Caki2 (cell line): ENCODE measurements at places on chromosomes 3 and 15. TPM values are rescaled to one million over a fixed set of nuclear protein-coding genes. Genes with fewer than 3 reads are reported as not detected.
A peak's percentile ranks its signal among the peaks of the same experiment; 100 is the strongest.

VGLL3 gene
- under 0.01 TPM in 1 of 2 replicates, not detected in the other for total RNA-seq

- DNase-seq: no peak
Observed at GRCh38 chr3:110178965-110179364, 841.6 kb upstream of the DPPA4 start.

CYP1A1 gene
- total RNA-seq: 3.6 TPM in 1 of 2 replicates, not detected in the other

DNA sequence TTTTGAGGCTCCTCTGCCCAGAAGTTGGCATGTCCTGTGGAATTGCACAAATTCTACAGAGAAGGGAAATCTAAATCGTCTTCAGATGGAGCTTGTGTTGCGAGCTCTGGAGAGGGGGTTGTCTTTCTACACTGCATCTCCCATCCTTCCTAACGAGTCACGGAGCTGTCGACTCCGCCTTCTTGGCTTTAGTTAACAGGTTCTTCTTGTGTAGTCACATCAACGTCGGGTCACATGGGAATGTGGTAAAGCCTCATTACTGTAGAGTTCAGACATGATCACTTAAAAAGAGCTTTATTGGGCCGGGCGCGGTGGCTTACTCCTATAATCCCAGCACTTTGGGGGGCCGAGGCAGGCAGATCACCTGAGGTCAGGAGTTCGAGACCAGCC, 60.0 kb downstream of the DNASE1L3 start:
- no peak for DNase-seq

GRCh38 chr3:104032283-104032682, 1334.4 kb upstream of the ALCAM start:
- no peak for DNase-seq

- no peak for DNase-seq
Observed at GRCh38 chr3:189809583-189809982, 178.4 kb downstream of the TP63 start.

LRRIQ4 gene
- total RNA-seq: not detected in 2 replicates

CCR3 gene
- not detected in 2 replicates for total RNA-seq

- DNase-seq: no peak
Observed at GRCh38 chr3:150285601-150286000, 122.5 kb upstream of the TSC22D2 start.

DNA sequence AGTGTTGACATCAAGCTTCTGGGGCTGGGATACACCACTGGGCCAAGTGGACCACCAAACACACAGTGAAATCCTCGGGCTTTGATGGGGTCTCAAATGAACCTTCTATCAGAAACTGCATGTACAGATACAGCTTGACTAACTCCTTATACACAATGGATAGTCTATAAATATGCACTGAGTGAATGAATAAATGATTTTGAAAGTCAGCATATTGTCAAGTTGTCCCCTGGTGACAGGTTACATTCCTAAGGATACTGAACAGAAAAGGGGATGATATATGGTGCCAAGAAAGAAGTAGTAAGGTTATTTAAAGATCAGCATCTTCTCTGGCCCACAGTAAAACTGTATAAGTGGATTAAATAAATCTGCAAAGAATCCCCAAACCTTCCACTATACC, 159.4 kb upstream of the SLC2A2 start:
- DNase-seq: no peak

DNA sequence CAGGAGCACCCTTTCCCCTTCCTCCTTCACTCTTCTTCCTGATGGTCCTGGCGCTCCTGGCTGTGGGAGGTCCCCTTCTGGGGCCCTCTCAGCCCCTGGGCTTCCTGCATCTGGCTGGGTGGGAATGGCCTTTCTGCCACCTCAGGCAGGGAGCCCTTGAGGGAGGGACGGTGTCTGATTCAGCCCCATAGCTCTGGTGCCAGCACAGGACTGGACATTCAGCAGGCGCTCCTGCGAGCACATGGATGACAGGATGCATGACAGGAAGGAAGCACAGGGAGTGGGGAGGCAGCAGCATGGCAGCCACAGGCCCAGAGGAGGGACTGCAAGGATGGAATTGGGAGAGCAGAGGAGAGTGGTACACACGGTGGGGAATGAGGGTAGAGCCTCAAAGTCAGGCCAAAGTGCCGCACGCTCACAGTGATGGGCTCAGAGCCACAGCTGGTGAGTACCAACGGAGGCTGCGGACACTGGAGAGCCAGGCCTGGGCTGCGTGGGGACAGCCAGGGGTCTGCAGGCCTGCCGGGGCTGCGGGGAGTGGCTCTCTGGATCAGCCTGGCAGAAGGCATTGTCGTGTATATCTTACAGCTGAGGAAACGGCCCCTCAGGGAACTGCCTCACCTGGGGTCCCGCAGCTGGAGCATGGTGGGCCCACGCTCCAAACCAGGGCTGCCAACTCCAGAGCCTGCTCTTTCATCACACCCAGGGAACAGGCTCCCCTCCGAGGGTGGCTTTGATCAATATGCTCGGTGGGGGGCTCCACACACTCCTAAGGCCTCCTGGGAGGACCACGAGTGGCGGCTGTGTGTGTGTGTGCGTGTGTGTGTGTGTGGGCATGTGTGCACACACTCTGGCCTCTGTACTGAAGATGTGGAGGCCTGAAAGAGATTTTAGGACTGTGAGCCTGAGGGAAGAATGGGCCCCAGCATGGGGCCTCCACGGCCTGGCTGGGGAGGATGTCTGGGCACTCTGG, 51.4 kb upstream of the CTSH start:
- no peak for DNase-seq

DNA sequence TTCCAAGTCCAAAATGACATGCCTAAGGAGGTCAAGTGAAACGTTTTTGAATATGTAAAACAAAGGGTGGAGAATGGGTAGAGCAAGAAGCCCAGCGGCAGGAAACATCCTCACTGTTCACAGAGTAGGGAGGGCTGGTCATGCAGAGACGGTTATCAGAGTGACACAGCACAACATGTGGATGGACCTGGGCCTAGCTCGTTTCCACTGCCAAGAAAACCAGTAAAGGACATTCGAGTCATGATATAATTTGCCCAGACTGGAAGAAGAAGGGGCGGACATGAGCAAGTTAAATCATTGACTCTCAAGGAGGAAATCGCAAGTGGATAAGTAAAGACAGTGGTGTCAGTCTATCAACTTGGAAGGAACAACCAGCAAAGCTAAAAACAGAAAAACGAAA, 89.3 kb downstream of the LRIG1 start:
- peak; percentile 8 for DNase-seq

- DNase-seq: no peak
Observed at GRCh38 chr3:186472456-186473008, 71.6 kb downstream of the CRYGS start.

GP5 gene
- not detected in 2 replicates for total RNA-seq

SLC22A13 gene
- not detected in 2 replicates for total RNA-seq

IL16 gene
- total RNA-seq: not detected in 2 replicates

CCDC39 gene
- not detected in 2 replicates for total RNA-seq

- no peak for DNase-seq
Observed at GRCh38 chr3:62405566-62405965, 32.2 kb upstream of the FEZF2 start.

DNA sequence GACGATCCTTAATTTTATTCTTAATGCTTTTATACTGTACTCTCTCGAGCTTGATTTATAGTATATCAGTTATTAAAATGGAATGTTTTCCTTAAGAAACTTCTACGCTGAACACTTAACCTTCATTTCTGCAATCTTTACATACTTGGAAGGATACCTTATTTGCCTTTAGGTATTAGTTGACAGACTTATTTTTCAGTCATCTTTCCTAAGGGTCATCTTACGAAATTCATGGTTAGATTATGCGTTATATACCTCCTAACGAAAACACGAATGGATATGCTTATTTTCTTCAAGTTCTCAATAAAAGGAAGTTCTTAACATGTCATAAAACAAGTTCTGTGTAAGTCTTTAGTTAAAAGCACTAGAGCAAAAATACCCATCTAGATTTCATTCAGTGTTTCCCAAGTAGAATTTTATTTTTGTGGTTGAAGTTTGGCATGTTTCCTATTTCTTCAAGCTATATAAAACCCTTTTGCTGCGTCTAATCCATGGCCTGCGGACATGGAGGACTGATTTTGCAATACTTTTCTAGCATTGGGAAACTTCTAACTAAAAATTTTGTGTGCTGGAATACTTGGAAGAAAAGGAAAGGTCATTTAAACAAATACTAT, 231.3 kb downstream of the TP63 start:
- DNase-seq: no peak

- DNase-seq: no peak
Observed at GRCh38 chr15:67050062-67050461, 15.3 kb upstream of the SMAD3 start.

UTS2B gene
- total RNA-seq: 8.1 TPM in 1 of 2 replicates, not detected in the other

- no peak for DNase-seq
Observed at GRCh38 chr3:34920806-34921205, 718.5 kb upstream of the ARPP21 start.

CCR8 gene
- not detected in 2 replicates for total RNA-seq

GRCh38 chr15:25244731-25245585, 193.9 kb downstream of the UBE3A start:
- DNase-seq: no peak

- no peak for DNase-seq
Observed at GRCh38 chr3:171123915-171124314, 97.4 kb upstream of the SLC2A2 start.

SOX2 gene
- not detected in 2 replicates for total RNA-seq

DNA sequence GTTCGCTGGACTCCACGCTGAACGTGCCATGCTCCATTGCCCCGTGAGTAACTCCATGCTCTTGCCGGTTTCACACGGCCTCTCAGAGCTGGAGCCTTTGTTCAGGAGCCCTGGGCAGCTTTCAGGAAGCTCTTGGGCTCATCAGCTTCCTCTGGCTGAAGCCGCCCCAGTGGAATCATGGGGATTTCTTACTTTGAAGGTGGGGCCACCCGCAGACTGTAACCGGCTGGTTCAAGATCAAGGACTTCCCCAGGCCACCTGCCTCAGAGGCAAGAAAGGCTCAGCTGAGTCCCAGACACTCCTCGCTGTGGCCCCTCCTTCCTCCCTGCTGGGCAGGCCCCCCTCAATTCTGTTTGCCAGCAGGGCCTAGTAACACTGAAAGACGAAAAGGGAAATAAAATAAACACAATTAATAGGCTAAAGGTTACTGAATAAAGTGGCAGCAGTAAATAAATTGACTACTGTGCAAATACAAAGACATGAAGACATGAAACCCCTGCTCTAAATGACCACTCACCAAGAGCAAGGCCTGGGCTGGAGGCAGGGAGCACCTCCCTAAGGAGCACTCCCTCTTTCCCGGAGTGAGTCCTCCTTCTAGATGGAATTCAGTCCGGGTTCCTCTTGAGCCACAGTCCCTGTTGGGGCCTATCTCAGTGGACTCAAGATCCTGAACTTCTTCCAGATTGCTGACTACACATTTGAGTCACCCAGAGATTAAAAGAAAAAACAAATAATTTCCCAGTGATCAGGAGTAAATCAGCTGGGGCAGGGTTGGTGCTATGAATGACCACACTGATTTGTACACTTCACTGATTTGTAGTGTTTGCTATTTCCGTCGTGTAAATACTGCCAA, 51.0 kb downstream of the ZDHHC19 start:
- peak; percentile 76 for DNase-seq

DNA sequence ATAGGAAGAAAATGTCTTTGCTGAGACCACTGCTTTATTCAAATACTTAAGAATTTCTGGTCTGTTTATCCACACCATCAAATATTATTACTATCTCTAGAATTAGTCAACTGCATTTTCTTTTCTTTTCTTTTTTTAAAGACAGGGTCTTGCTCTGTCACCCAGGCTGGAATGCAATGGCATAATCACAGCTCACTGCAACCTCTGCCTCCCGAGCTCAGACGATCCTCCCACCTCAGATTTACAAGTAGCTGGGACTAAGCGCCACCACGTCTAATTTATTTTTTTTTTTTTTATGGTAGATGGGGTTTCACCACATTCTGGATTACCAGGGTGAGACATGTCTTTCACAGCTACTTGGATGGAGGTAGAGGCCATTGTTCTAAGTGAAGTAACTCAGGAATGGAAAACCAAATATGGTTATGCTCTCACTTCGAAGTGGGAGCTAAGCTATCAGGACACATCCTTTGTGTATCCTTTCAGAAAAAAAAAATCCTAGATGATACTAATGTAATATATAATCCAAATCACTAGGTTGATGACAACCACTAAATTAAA, 52.8 kb downstream of the STAG1 start:
- DNase-seq: no peak

DNA sequence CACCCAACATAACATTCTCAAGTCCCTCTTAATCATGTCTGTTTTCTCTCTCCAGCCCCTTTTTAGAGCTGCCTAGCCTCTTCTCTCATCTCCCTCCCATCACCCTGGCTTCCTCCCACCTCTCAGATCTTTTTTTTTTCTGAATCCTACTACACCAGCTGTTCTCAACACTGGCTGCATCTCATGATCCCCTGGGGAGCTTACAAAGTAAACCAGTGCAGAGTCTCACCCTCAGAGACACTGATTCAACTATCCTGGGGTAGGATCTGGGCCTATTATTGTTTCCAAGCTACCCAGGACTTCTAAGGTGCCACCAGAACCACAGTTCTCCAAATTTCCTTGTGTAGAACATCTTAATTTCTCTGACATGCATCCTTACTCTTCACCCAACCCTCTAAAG, 50.3 kb upstream of the ACAN start:
- no peak for DNase-seq

CD200 gene
- not detected in 2 replicates for total RNA-seq

GRCh38 chr3:186107215-186108105, 1.4 kb downstream of the ETV5 start:
- DNase-seq: peak; percentile 72

DNA sequence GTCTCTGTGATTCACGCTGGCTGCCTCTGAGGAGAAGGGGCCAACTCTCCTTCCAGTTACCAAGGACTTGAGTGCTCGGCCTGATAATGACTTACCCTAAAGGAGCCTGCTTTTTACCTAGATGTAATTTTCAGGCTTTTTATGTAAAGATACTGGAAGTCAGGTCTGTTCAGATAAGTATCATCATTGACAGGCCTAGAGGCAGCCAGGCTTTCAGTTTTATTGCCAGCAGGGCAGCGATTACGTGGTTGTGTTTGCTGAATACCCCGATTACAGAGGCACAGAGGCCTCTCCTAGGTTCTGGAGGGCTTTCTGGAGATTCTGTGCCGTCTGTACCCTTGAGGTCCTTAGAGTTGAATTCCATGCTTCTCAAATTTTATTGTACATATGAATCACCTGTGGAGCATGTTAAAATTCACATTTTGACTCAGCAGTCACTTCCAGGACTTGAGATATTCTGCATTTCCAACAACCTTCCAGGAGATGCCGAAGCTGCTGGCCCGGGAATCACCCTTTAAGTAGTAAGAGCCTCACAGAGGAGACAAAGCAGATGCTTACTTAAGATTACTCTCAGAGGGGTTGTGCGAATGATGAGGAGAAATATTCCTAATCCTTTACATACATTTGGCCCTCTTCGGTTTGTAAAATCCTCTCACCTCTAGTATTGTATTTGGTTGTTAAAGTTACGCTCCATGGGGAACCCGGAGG, 160.1 kb upstream of the BHLHE40 start:
- DNase-seq: no peak

ADIPOQ gene
- not detected in 2 replicates for total RNA-seq

DNA sequence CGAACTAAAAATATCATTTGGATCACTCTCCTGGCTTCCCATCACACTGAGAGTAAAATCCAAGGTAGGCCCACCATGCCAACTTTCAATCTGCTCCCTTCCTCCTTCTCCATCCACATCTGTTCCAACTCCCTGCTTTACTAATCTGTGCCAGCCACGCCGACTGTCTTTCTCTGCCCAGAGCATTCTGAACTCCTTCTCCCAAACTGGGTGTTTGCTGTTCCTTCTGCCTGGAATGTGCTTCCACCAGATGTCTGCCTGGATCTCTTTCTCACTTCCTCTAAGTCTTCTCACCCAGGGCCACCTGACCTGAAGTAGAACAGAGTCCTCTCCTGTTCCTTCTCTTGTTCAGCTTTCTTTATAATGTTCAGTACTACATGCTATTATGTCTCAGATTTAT, 5.6 kb upstream of the ARL8B start:
- DNase-seq: no peak
